ENCODE measurements at places on chromosomes 4 and X. TPM values are rescaled to one million over a fixed set of nuclear protein-coding genes. Genes with fewer than 3 reads are reported as not detected.

Gene SSX4
- total RNA-seq, result not detected

Gene PPP1R3F
- total RNA-seq, result 8.3 TPM

DNA sequence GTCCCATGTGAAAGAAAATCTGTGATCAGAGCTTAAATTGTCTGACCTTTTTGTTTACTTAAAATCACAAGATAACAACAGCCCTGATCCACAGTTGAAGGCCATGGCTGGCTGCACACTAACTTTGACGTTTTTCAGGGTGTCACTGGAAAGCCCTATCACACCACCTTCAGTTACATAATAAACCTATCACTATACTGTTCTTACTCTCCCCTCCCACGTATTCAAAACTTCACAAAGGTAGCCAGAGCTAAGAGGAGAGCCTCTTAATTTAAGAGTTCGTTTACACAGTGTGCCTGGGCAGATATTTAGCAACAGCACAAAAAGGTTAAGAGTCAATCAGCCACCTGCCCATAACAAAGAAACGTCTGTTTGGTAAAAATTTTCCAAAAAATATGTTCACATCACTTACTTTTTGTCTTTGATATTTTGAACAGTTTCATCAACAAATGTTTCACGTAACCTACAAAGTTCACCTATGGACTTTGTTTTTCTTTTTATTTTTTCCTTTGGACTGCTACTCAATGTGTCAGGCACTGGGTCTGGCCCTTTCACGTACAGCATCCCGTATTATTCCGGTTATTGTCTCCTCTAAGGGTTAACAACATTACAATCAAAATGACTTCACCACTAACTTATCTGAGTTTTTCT, 25.0 kb downstream of the RFC1 start:
- no peak for DNase-seq

- no peak for DNase-seq
Measured at GRCh38 chr4:68434277-68434676, 13.0 kb upstream of the TMPRSS11E start.

DNA sequence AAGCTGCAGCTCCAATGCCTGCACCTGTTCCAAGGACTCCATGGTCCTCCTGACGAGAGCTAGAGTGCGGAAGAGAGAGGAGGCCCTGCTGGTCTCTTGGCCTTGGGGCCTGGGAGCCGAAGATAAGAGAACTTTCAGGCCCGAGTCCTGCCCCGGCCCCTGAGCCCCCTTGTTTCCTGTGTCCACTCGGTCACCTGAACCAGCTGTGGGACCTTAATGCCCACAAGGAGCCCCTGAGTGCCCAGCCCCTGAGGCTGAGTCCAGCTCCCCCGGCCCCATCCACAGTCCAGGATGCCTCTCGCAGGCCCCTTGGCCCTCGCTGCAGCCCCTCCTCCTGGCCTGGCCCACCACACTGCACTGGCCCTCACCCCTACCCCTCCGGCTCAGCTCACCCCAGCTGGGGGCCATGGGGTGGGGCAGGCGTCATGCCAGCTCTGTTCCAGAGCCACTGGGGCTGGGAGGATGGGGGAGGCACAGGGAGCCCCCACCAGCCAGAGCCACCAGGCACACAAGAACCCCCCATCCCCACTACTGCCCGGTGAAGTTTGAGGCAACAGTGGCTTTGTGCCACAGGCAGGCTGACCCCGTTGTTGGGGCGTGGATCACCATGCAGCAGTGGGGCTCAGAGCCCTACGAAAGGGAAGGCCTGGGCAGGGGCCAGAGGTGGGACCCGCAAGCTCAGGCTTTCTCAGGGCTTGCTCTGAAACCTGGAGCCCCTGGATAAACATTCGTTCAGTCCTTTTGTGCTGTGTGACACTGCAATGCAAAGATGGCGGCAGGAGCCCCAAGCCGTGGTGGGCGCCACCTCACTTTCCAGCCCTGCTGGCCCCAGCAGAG, 14.1 kb downstream of the NAT8L start:
- DNase-seq, result no peak

Gene ZCCHC12
- total RNA-seq, result not detected

Gene NXF3
- not detected for total RNA-seq

DNA sequence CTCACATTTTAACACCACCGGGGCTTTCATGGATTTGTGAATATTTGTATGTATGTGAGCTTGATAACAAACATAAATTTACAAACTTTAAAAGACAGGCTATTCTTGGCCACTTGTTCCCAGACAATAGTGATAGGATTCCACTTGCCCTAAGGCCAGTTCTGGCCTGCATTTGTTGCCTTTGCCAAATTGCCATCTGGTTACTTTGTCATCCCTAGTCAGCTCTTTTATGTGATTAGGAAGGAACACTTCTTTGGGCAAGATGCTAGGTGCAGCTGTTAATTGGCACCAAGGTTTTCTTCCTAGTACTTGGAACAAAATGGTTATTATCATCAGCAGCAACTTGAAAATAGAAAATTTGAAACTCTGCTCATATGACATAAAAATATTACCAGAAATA, 63.3 kb downstream of the CCSER1 start:
- DNase-seq, result no peak

DNA sequence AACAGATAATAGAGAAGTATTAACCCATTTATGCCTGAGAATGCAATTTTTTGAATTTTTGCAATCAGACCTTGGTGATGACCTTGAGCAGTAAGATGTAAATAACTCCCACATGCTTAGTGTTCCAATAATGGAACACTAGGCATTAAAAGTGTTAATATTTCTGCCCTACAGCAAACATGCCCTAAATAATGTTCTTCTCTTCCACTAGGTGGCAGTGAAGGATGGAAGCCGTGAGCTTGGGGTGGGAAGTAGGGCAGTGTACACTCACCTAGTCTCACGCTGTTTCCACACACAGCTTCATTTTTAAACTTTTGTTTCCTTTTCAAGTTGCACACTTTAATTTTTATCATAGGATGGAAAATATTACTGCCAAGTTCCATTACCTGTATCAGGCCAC, 613.1 kb upstream of the HS3ST1 start:
- no peak for DNase-seq

Gene TMEM175
- total RNA-seq, result 36.9 TPM

DNA sequence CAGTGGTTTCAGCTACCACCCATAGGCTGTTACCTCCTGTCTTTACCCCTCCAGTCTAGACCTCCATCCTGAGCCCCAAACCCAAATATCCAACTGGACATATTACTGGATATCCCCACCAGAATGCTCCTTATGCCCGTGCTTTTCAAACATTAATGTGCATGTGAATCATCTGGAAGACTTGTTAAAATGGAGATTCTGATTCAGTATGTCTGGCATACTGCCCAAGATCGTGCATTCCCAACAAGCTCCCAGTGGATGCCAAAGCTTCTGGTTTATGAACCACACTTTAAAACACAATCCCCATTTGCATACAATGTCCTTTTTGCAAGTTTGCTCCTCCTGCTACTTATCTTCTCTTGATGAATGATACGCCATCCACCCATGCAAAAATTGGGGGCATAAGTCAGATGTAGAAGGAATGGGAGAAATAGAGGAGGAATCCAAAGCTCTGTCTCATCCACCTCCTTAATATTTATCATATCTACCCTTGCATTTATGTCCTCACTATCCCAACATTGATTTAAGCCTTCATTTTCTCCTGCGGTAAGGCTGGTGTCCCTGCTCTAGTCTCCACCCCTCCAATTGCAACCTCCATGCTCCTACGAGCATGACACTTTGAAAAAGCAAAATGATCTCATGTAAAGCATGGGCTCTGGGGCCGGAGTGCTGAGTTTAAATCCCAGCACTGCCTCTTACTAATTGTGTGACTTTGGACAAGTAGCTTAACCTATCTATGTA, 7.4 kb upstream of the PGRMC1 start:
- DNase-seq, result no peak

Gene STATH
- not detected for total RNA-seq

Gene POU4F2
- total RNA-seq, result not detected
